ENCODE measurements at places on chromosomes 2 and 18.

DNA sequence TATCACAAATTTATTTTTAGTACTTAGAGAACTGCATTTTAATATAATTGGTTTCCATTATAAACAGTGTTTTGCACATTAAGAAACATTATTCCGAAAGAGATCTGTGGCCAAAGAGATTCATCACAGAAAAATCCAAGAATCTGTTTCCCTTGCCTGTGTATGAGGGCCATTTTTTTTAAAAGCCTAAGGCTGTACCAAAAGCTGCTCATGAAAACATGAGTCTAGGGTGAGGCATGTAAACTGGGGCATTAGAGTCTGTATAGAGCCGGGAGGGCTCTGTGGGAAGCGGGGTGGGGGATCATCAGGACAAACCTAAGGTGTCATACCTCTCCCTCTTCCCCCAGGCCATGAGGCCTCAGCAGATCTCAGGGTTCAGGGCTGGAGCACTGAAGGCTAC, 223.8 kb downstream of the FBXO15 start:
- no peak for DNase-seq

GRCh38 chr18:62717925-62718800, 2.8 kb downstream of the PHLPP1 start:
- no peak for DNase-seq

GRCh38 chr2:219497495-219498279, 1.0 kb upstream of the GMPPA start:
- DNase-seq, result peak; percentile 95

DNA sequence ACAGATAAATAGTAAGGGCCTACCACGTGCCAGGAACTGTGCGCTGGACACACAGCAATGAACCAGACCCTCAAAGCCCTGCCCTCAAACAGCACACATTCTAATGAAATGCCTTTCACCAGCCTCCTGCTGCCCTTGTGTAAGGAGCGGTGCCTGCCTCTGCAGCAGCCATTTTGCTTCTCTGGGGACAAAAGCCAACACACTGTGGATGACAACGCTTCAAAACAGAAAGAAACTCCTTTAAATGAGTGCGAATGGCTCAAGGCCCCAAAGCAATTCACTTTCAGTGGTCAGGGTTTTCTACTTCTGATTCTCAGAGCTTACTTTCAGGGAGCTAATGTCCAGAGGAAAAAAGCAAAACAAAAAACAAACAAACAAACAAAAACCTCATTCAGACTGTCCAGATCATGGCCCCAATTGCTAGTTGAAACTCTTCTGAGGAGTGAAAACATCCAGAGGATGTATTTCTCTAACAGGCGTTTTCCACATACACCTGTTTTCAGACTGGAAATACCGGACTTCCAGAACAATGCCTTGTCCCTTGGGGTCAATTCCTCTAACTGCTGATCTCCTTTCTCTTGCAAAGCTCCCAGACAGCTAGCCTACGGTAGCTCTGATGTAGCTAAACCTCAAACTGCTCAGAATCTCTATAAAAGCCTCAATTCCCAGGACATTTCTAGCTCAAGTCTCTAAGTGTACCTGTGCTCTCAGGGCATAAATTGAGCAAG, 323.3 kb upstream of the ZNF521 start:
- DNase-seq, result no peak

DNA sequence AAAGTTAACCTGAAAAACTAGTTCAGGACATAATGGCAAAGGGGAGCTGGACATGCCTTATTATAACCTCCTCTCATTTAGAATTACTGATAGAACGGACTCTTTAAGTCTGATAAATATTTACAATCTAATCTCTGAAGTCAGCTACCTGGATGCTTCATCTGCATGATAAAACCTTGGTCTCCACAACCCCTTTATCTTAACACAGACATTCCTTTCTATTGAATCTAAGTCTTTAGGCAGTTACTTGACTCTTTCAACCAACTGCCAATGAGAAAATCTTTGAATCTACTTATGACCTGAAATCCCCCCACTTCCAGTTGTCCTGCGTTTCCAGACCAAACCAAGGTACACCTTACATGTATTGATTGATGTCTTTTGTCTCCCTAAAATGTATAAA, 191.2 kb upstream of the LRRTM4 start:
- no peak for DNase-seq

GRCh38 chr2:60073201-60073600, 480.3 kb downstream of the BCL11A start:
- DNase-seq, result no peak
